ENCODE measurements at places on chromosomes 3 and 15.

DNA sequence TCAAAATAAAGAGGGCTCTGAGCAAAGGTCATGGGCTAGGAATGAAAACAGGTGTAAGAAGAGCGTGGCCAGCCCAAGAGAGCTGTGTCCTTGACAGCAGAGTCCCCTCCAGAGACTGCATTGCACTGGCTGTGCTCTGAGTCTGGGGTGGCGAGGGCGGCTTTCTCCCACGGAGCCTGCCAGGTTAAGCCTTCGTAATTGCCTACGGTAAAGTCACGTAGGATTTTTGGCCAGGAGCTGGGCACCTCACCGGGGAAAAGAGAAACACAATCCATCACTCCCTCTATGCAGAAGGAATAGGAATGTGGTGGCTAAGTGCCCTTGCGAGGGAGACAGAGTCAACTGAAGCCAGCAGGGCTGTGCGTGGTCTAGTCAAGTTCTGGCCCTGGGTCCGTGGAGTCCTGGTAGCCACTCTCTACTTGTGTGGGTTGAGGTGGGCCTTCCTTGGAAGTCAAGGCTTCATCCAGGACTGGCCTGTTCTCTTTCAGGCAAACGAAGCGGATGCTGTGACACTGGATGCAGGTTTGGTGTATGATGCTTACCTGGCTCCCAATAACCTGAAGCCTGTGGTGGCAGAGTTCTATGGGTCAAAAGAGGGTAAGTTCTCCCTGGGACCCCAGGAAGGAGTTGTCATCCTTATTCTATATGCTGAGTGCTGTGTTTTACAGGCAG, 7.0 kb downstream of the TF start:
- no peak for DNase-seq

DNA sequence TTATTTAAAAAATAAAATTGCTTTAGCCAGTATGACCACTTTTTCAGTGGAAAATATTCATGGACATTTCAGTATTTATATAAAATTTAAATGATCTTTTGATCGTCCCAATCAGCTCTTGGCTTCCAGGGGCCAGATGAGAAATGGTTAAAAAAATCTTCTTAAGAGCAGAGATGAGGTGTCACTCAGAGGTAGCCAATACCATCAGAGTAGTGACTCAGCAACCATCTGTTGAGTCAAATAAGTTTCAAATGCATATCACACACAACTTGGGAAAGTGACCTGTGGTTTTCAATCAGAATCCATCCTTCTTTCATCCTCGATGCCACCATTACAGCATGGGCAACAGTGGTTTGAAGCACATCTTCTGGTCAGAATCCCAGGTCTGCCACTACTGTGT, 958.8 kb upstream of the NR2F2 start:
- DNase-seq = no peak

GRCh38 chr3:50515565-50516439, 12.4 kb upstream of the CACNA2D2 start:
- DNase-seq = no peak

DNA sequence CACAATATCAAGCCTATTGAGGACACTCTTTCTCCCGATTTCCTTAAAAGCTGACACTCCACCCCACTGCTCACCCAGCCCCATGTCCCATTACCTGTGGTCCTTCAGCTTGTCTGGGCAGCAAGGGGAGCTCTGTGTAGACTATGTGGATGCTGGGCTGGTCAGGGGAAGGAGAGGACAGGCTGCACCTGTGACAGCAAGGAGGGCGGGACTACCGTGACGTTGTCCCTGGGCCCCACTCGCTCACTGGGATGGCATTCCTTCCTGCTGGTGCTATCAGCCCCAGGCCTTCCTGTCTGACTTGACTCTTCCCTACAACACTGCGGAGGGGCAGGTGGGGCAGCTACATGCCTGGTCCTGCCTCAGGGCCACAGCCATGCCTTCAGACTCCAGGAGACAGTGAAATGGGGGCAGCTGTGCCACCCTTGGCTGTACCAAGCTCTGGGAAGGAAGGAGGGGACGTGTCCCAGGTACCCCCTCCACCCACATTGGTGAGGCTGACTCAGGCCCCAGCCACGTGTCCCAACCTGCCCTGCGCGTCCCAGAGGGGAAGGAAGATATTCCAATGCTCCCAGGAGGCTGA, at the start of gene TMEM40:
TSS of gene TMEM40 (minus strand) at position 163 of the 583 bp plus-strand sequence. CDS start 9,427 bp downstream, outside the sequence.
- DNase-seq = no peak

DNA sequence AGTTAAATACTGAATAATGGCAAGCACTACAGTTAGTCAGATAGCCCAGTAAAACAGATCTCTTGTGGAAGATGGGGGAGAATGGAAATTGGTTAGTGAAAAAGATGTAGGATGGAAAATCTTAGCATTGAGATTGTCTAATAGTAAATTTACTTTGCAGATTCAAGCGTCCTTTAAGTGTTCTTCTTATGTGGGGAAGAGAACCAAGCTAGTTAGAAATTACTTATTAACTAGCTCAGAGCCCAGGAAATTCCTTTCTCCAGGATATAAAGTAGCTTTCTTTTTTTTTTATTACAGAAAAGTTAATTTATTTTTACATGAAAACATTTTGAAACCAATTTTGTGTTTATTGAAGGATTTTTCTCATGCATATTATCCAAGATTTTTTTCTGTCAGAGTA, 36.7 kb downstream of the TIPARP start:
- no peak for DNase-seq

DNA sequence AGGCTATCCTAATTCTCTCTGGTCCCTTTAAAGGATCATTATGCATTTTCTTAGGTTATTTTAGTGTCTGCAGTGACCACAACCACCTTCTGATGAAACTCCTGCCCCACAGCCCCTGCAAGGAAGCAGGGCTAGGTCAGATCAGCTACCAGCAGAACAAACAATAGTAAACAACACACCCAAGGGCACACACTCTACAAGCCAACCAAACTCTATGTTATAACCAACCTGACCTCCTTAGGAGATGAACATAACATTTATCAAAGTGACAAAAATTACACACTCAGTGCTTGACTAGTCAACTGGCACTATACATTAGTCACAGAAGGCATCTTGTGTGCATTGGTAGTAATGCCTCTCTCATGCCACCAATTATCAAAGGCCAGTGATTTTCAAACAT, 17.3 kb downstream of the DENND6A start:
- DNase-seq = no peak

- no peak for DNase-seq
Observed at GRCh38 chr3:143266511-143266910, 146.9 kb downstream of the CHST2 start.

- peak; percentile 40 for DNase-seq
Observed at GRCh38 chr3:146682171-146682570, 77.0 kb upstream of the PLSCR5 start.

DNA sequence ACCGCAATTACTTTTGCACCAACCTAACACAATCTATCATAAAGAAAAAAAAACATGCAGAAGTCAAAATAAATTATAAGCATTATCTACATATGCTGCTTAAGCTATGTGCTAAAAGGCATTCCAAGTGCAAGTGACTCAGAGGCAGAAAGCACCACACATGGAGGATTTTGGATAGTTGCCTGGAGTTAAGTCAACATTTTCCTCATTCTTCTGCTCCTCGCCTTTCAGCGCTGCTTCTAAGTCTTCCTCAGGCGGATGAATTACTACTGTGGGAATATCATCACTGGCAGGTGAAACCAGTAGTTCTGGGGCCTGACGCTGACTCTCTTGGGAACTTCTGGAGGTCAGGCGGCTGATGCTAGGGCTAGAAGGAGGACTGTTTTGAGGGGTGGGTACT, 53.1 kb downstream of the SLC4A7 start:
- no peak for DNase-seq

GRCh38 chr3:178663201-178663934, 127.1 kb downstream of the KCNMB2 start:
- DNase-seq = no peak

- no peak for DNase-seq
Observed at GRCh38 chr3:23395115-23395514, 192.0 kb downstream of the UBE2E2 start.

- DNase-seq = no peak
Observed at GRCh38 chr15:78054966-78055365, 22.5 kb downstream of the TBC1D2B start.

GRCh38 chr3:34008191-34008590, 209.8 kb downstream of the PDCD6IP start:
- DNase-seq = no peak

GRCh38 chr3:111926266-111926676, 52.6 kb upstream of the ABHD10 start:
- DNase-seq = no peak

- no peak for DNase-seq
Observed at GRCh38 chr15:65192016-65192415, 6.9 kb upstream of the CLPX start.

DNA sequence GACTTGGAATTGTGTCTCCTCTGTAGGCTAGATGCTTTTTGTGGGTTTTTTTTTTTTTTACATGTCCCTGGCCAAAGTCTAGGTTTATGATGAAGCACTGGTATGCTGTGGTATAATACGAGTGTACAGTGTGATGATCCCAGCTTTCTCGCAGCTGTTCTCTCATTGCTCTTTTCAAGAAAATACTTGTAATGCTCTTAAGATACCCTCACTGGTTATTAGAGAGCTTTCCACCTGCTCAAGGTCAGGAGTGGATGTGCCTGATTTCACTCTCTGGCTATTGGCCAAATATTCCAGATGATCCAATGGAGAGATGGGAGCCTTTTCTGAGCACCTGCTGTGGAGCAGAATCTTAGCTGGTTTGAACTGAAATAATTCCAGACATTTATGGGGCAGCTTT, 215.1 kb downstream of the MYRIP start:
- no peak for DNase-seq

DNA sequence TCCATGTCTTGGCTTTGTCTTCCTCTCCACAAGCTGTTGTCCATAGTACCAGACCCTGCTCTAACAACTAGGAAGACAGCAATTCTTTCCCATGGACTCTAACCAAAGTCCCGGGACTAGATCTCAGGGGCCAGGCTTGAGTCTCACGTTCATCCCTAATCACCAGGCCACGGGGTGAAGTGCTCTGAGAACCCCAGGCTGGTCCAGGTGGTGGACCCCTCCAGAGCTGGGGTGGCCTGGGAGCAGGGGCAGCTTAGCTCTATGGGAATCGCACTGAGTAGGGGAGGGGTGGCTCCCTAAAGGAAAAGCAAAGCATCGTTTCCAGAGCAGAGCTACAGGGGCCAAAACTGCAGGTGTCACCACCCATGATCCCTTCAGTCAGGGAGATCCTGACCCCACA, 150.9 kb downstream of the TPRA1 start:
- DNase-seq = no peak

DNA sequence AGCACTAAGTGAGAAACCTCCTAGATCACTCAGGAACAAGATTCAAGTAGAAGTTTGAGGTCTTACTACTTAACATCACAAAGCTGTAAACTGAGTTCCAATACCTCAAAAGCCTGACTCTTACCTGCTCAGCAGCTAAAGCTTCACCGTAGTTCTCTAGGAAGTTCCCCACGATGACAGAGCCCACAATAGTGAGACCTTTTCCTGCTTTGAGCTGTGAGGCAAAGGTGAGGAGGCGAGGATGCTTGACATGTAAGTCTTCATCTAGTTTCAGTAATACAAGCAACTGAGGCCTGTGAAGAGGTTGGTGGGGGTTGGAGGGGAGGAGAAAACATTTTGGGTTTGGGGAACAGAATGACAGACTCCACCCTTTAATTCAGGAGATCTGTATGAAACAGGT, 15.7 kb downstream of the EMC4 start:
- no peak for DNase-seq

DNA sequence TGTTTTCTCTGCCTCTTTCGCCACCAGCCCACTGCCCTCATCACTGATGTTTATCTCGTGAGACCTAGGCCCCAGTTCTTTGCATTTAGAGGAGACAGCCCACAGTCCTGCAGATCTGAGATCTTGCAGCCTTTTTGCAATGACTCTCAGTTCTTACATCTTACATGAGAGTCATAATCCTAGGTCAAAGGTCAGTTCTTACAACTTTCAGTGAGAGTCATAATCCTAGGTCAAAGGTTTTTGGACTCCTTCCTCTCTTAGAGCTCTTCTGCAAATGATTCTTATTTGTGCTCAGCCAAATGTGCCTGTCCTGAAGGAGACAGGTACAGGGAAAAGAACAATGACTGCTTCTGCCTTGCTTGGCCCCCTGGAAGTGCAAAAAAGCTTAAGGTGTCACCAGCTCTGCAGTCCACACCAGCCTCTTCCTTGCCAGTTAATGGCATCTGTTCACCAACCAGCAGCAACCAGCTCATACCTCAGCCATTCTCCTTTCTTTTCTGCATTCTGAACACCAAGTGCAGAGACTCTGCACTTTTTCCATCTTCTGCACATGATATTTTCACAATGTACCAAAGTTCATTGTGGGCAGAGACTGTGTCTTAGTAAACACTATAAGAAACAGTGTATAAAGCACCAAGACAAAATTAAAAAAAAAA, 67.1 kb downstream of the ABHD5 start:
- DNase-seq = no peak

DNA sequence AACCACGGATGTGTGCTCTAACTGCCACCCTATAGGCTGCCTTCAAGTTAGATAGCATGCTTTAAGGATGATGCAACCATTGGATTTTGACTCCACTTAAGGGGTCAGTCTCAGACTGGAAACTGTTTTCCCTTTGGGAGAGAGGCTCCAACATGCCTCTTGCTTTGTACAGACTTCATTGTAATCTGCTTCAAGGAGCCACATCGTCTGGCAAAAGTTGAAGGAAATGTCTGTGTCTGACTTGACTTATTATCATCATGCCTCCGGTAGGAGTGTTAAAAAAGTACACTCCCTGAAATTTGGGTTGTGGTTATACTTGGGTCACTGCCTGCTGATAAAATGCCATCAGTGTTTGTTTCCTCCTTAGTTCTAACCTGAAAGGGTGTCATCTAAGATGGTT, 245.4 kb upstream of the CDIN1 start:
- no peak for DNase-seq

GRCh38 chr3:45078910-45079522, 52.9 kb downstream of the CLEC3B start:
- DNase-seq = no peak

Measured in cerebellar cortex (tissue), 1 donor.